Fibroblast of lung (primary cell): ENCODE measurements at places on chromosomes 13 and 19. TPM values are rescaled to one million over a fixed set of nuclear protein-coding genes. Genes with fewer than 3 reads are reported as not detected.
A peak's percentile ranks its signal among the peaks of the same experiment; 100 is the strongest.

The ZSCAN18 gene
- 13.6 and 17.6 TPM in 2 replicates for polyA plus RNA-seq

The ATP4A gene
- polyA plus RNA-seq: not detected in 2 replicates

The POP4 gene
- 102 and 122 TPM in 2 replicates for polyA plus RNA-seq

The SYNGR4 gene
- polyA plus RNA-seq: not detected in 2 replicates

The HIPK4 gene
- polyA plus RNA-seq: 0.05 and 0.07 TPM in 2 replicates

The ZNF492 gene
- 0.28 and 0.94 TPM in 2 replicates for polyA plus RNA-seq

The TIMM13 gene
- 14.1 and 19.5 TPM in 2 replicates for polyA plus RNA-seq

The UFM1 gene
- polyA plus RNA-seq: 71.8 and 98.3 TPM in 2 replicates

DNA sequence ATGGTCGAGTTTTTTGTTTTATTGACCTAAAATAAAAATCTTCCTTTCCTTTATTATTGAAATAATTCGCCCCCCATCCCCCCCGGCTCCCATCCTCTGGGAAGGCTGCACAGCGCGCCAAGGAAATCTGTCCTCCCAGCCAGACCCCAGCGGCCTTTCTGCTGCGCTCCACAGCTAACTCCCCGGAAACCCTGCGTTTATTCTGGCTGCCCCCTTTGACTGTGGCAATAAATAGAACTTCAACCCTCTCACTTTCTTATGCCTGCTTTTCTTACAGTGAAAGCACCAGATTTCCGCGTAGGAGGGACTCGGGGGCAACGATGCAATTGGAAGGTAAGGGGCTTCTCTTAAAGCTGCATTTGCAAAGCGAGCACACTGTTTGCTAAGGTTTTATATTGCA, 9.7 kb upstream of the C19orf12 start:
- H3K36me3 ChIP-seq: no peaks in the 10 kb centered on the region
- H3K27ac ChIP-seq: no peak overlapping the region
- no peaks in the 10 kb centered on the region for H3K4me1 ChIP-seq
- DNase-seq: no peak
- no peak overlapping the region for H3K4me3 ChIP-seq

- peak; percentile 43 for DNase-seq
- H3K27ac ChIP-seq: peak overlapping the region; percentile 48
- H3K4me1 ChIP-seq: peaks cover 11% of the 10 kb centered on the region
- peaks cover 19% of the 10 kb centered on the region for H3K36me3 ChIP-seq
- no peaks in the 10 kb centered on the region for H3K27me3 ChIP-seq
- peak overlapping the region; percentile 60 for H3K4me3 ChIP-seq
Observed at GRCh38 chr19:2239771-2240770, 3.4 kb downstream of the SF3A2 start.

DNA sequence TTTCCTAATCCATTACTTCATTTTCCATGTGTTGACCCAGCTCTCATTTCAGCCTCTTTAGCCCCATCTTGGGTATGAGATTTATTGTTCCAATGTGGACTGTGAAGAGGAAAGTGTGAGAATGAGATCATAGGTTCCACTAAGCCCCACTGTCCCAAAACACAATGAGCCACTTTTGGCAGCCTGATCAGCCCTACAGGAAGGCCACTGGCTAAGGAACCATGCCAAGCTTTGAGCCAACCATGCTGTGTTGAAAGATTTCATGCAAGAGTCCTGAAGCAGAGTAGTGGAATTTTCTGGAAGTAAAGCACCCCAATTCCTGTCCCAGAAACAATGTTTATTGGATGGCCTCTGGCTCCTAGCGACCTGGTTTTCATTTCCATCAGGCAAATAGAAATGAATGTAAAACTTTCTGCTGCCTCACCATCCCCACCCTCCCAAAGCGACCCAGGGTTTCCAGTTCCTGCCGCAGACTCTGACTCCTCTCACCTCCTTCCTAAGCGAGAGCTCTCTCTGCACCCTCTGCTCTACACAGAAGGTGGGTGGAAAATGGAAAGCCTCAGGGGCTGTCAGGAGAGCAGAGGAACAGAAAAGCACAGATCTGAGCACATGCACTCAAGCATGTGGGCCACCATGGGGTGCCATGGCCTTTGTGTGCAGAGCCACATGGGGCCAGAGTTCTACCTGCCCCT, 73.1 kb downstream of the KCTD12 start:
- H3K4me1 ChIP-seq: peaks cover 10% of the 10 kb centered on the region
- no peak overlapping the region for H3K27ac ChIP-seq
- H3K27me3 ChIP-seq: peaks cover 2% of the 10 kb centered on the region

DNA sequence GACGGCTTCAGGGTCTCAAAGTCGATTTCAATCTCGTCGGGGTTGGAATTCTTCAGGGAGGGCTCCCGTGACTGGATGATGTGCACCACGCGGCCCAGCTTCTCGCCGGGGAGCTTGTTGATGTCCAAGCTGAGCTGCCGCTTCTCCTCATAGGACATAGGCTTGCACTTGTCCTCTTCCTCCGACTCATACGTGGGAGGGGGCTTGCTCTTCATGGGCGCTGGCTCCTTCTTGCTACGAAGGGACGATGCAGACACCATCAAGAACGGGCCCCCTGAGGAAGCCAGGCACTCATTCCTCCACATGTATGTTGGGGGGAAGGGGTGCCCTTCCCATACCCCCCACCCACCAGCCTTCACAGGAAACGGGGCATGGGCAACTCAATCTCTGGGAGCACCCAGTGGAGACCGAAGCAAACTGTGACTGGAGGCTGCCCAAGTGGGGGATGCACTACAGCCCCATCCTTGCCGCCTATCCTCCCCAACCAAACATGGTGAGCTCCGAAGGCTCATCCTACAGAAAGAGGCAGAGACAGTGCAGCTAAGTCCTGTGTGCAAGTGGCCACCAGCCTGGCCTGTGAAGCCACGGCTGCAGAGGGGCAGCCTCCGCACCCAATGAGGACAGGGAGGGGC, 23.2 kb upstream of the EPHX3 start:
- peaks cover 44% of the 10 kb centered on the region for H3K36me3 ChIP-seq
- H3K4me1 ChIP-seq: peaks cover 23% of the 10 kb centered on the region

DNA sequence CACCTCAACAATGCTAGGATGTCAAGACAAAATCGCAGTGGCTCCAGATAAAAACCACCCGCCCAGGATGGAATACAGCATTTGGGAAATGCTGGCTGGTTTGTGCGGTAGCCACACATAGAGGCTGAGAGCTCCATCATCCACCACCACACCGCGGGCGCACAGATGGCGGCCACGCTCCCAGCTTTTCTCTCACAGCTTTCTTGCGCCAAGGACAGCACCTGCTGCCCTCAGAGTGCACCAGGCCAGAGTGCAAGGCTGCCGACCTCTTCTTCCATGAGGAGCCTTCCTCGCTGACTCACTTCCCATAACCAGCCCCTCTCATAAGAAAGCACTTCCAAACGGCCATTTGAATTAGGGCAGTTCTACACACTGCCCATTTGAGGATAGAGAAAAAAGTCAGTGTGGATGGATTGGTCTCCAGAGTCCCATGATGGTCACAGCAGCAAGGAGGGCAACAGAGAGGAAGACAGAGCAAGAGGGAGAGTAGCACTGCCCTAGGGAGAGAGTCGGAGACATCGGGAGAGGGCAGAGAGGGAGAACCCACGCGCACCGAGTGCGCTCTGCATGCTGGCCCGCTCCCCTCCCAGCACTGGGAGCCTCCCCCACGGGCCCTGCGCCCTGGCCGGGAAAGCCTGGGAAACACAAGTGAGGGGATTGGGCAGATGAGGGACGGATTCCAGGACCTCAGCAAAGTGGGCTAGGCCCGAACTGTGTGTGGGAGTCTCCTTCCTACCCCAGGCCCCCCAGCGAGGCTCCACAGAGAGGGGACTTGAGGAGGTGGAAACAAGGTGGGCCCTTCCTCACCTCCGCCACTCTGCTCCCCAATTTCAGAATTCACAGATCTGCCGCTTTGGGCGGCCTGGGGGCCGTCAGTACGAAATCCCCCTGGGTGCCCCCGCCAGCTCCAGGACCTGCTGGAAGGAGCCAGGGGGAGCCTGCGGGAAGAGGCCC, 156.9 kb downstream of the USP12 start:
- H3K4me3 ChIP-seq: no peak overlapping the region
- H3K27me3 ChIP-seq: no peaks in the 10 kb centered on the region
- no peak overlapping the region for H3K27ac ChIP-seq
- no peak for DNase-seq

- H3K36me3 ChIP-seq: no peaks in the 10 kb centered on the region
- no peaks in the 10 kb centered on the region for H3K27me3 ChIP-seq
- no peak overlapping the region for H3K27ac ChIP-seq
- H3K4me1 ChIP-seq: no peaks in the 10 kb centered on the region
- DNase-seq: peak; percentile 95
Observed at GRCh38 chr13:50574731-50575130, 268.8 kb downstream of the DLEU7 start.

DNA sequence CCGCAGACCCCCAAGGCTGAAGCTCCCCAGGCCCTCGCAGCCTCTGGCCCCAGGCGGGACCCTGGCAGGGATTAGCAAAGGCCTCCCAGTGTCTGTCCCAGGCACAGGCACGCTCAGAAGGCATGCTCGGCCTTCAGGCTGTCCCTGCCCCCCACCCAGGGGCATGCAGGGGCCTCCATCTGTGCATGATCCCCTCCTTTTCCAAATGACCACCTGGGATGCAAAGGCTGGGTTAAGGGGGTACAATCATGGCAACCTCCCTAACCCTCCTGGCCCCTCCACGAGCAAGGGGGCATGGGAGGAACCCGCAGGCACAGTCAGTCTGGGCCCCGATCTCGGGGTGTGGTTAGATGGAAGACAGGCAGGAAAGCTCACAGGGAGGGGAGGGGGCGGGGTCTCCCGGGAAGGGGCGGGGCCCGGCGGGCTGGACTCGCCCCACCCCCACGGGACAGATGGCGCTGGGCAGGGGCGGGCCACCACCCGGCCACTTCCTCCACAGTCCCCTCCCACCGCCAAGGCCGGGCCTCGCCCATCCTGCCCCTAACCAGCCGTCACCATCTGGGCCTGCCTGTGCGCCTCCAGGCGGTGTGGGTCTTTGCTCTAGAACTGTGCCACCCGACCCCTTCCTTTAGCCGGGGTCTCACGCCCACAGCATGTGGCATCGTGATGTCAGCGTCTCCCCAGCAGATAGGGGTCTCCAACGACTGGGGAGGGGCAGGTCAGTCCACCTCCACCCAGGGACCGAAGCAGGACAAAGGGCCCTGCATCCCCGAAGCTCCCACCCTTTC, 7.0 kb upstream of the REXO1 start:
- peaks cover 42% of the 10 kb centered on the region for H3K4me1 ChIP-seq
- peak overlapping the region; percentile 48 for H3K4me3 ChIP-seq
- peak overlapping the region; percentile 92 for H3K27ac ChIP-seq
- no peaks in the 10 kb centered on the region for H3K36me3 ChIP-seq
- peak; percentile 65 for DNase-seq

- H3K27ac ChIP-seq: no peak overlapping the region
- H3K36me3 ChIP-seq: no peaks in the 10 kb centered on the region
- peaks cover 10% of the 10 kb centered on the region for H3K4me1 ChIP-seq
- no peak overlapping the region for H3K4me3 ChIP-seq
- DNase-seq: peak; percentile 71
- H3K27me3 ChIP-seq: no peaks in the 10 kb centered on the region
Observed at GRCh38 chr13:37618554-37618953, 20.0 kb upstream of the POSTN start.

DNA sequence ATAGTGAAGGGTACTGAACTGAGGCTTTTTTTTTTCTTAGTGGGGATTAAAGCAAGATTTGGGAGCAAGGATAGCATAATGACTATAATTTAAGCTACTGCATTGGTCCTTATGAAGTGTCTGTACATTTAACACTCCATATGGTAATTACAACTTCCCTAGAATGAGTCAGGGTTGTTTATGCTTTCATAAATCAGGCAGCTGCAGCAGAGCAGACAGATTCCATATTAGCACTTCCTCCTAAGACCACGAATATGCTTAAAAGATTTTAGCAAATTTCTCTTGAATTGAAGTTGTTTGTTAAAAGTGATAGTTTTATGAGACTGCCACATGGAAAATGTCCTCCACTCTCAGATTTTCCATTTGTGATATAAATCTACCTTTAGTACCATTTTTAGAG, 401.1 kb upstream of the SPRY2 start:
- H3K4me1 ChIP-seq: no peaks in the 10 kb centered on the region
- no peaks in the 10 kb centered on the region for H3K27me3 ChIP-seq
- peak; percentile 34 for DNase-seq
- H3K4me3 ChIP-seq: no peak overlapping the region
- H3K36me3 ChIP-seq: no peaks in the 10 kb centered on the region

DNA sequence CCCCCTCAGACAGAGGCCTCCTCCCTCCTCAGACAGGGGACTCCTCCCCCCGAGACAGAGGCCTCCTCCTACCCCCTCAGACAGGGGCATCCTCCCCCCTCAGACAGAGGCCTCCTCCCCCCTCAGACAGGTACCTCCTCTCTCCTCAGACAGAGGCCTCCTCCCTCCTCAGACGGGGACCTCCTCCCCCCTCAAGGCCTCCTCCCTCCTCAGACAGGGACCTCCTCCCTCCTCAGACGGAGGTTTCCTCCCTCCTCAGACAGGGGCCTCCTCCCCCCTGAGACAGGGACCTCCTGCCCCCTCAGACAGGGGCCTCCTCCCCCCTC, 13.9 kb downstream of the C3 start:
- H3K27ac ChIP-seq: no peak overlapping the region
- H3K4me3 ChIP-seq: no peak overlapping the region
- no peak for DNase-seq
- H3K27me3 ChIP-seq: no peaks in the 10 kb centered on the region
- no peaks in the 10 kb centered on the region for H3K4me1 ChIP-seq

DNA sequence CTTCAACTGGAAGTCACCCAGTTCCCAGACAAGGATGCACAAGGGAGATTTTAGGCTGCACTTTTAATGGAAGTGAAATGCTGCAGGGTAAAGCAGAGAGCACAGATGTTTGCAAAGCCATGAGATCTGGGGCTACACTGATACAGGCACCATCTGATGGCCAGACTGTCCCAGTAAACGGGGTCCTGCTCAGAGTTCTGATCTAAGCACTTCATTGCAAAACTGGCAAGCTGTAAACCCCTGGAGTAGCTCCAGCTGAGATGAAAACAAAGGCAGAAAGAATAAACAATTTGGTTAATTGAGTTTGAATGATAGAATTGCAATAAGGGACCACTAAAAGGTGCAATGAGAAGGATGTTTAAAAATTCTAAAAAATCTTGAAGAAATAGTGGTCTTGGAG, 197.1 kb downstream of the OXGR1 start:
- H3K4me3 ChIP-seq: no peak overlapping the region
- no peak for DNase-seq
- no peak overlapping the region for H3K27ac ChIP-seq
- no peaks in the 10 kb centered on the region for H3K4me1 ChIP-seq
- no peaks in the 10 kb centered on the region for H3K36me3 ChIP-seq

GRCh38 chr13:48108106-48108505, 13.2 kb upstream of the MED4 start:
- H3K36me3 ChIP-seq: no peaks in the 10 kb centered on the region
- no peak for DNase-seq
- H3K27me3 ChIP-seq: no peaks in the 10 kb centered on the region
- H3K27ac ChIP-seq: no peak overlapping the region
- H3K4me1 ChIP-seq: no peaks in the 10 kb centered on the region

- DNase-seq: no peak
- H3K36me3 ChIP-seq: no peaks in the 10 kb centered on the region
- peaks cover 4% of the 10 kb centered on the region for H3K27me3 ChIP-seq
- no peaks in the 10 kb centered on the region for H3K4me1 ChIP-seq
Observed at GRCh38 chr19:1674293-1674679, 21.9 kb upstream of the TCF3 start.
